ENCODE measurements at places on chromosomes 7 and 10.
A peak's percentile ranks its signal among the peaks of the same experiment; 100 is the strongest.

DNA sequence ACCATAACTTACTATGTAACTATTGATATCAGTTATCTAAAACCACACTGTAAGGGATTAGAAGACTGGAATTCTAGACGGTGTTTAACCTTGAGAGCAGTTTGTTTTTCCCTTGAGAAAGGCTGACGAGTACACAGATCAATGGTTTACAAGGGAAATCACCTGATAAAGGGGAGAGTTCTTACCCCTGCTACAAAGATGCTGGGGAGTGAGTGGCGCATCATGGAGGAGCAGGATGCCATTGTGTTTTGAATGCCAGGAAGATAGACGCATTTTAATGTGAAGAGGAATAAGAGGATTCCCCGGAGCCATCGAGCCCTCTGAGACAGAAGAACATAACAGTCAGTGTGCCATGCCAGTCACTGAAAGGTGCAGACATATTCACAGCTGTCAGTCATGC lies 145.2 kb downstream of the PKD1L1 start:
- DNase-seq, result no peak

GRCh38 chr7:140404565-140405065 lies 757 bp downstream of the RAB19 start:
- no peak for DNase-seq

GRCh38 chr10:102122450-102122849 lies 2.3 kb upstream of the LDB1 start:
- no peak for DNase-seq

DNA sequence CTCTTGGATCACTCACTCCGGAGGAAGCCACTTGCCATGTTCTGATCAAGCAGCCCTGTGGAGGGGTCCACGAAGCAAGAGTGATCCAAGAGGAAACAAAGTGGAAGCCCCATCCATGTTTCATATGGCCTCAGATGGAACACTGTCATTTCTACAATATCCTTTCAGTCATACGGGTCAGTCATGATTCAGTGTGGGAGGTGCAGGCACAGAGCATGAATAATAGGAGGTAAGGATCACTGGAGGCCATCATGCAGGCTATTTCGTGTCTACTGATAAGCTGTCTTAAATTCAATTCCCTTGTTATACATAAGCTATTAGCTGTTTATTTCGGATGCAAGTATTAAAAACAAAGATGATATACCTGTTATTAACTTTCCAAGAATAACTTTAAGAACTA lies 36.8 kb downstream of the VPS41 start:
- no peak for DNase-seq

GRCh38 chr10:133267829-133268228 lies 8.8 kb downstream of the ADAM8 start:
- DNase-seq, result no peak

GRCh38 chr10:80580638-80581468 lies 43.2 kb downstream of the SH2D4B start:
- DNase-seq, result no peak

GRCh38 chr7:112433289-112433688 lies 17.0 kb upstream of the IFRD1 start:
- no peak for DNase-seq

DNA sequence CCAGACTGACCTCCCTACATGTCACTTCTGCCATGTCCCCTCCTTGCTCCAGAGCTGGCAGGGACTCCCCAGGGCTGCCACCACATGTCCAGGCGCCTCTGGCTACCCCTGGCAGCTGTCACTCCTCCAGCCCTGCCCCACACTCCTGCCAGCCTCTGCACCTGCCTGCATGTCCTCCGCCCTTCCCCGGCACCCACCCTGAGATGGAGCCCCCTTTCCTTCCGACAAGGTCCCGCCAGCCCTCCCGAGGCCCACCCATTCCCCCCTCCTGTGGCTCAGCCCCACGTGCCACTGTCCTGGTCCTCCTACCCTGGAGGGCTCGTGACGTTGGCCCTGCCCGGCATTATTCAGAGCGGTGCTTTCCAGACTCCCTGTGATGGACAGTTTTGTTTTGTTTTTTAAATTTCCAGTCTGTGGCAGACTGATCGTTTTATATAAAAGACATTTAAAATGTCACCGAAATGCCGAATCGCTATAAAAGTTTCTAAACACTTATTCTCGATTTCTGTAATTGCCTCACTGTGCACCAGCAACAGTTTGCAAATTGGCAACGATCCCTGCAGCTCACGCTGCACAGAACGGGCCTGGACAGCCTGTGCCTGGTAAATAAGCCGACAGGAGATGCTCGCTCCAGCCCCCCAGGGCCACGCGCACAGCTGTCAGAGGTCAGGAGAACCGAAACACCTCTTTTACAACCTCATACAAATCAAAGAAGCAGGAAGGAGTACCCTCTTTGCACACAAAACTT lies 111.1 kb upstream of the SH2B2 start:
- no peak for DNase-seq

- DNase-seq, result no peak
Observed at GRCh38 chr10:3761021-3761686, 23.9 kb downstream of the KLF6 start.

DNA sequence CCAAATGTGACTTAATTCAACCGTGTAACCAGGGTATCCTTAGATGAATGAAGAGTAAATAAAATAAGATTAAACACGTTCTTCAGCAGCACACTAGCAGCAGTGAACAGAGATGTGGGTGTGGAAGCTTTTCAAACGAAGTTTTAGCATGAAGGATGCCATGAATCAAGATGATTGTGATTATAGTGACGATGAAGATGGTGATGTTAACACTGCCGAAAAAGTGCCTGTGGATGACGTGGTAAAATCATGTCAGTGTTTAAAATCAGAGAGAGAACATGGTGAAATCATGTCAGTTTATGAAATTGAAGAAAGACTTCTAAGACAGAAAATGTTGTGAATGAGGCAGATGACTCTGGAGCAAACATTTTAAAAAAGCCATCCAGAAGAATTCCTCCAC lies 19.2 kb downstream of the LCOR start:
- no peak for DNase-seq

- peak; percentile 35 for DNase-seq
Observed at GRCh38 chr10:99532687-99533495, at the start of gene NKX2-3. NKX2-3 (plus strand) TSS chr10:99532942; CDS start chr10:99533132, 190 bp downstream.
